ENCODE measurements at places on chromosomes 5 and 9. TPM values are rescaled to one million over a fixed set of nuclear protein-coding genes. Genes with fewer than 3 reads are reported as not detected.

DNA sequence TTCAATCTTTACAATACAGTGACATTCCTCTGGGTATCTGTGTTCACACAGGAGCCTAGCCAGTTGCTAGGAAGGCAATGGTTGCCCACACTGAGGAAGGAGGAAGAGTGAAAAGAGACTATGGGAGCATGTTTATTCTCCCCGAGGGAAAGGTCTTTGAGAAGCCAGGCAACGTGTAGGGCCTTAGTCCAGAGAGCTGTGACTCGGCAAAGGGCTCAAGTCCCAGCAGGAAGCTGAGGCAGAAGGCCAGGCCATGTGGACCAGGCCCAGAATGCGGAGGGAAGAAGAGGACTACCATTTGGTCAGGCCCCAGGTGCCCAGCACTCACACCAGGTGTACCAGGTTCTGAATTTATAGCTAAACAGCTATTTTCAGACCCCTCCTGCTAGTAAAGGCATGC is 136.6 kb upstream of the DMAC1 start:
- no peak for DNase-seq

GRCh38 chr5:146912874-146913273 is 34.3 kb upstream of the PPP2R2B start:
- DNase-seq: no peak

GRCh38 chr9:129995409-129996160 is 47.4 kb downstream of the FNBP1 start:
- DNase-seq: no peak

GRCh38 chr5:67434466-67434865 is 237.9 kb upstream of the CD180 start:
- DNase-seq: no peak

GRCh38 chr9:136197084-136197875 is 7.6 kb downstream of the LHX3 start:
- DNase-seq: no peak

- no peak for DNase-seq
Observed at GRCh38 chr9:113614843-113615648, 151.5 kb downstream of the RGS3 start.

GRCh38 chr9:14075218-14075617 is 238.7 kb downstream of the NFIB start:
- no peak for DNase-seq

- no peak for DNase-seq
Observed at GRCh38 chr5:119453040-119453373, 710 bp downstream of the HSD17B4 start.

- DNase-seq: no peak
Observed at GRCh38 chr5:10286862-10287227, 20.9 kb downstream of the CMBL start.

GRCh38 chr9:107710953-107711352 is 221.4 kb upstream of the KLF4 start:
- no peak for DNase-seq

DNA sequence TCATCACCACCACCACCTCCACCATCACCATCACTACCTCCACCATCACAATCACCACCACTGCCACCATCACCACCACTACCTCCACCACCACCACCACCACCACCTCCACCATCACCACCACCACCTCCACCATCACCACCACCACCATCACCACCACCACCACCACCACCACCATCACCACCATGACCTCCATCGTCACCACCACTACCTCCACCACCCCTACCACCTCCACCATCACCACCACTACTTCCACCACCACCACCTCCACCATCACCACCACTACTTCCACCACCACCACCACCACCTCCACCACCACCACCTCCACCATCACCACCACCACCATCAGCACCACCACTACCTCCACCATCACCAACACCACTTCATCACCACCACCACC is 23.5 kb upstream of the ADCY2 start:
- DNase-seq: no peak

DNA sequence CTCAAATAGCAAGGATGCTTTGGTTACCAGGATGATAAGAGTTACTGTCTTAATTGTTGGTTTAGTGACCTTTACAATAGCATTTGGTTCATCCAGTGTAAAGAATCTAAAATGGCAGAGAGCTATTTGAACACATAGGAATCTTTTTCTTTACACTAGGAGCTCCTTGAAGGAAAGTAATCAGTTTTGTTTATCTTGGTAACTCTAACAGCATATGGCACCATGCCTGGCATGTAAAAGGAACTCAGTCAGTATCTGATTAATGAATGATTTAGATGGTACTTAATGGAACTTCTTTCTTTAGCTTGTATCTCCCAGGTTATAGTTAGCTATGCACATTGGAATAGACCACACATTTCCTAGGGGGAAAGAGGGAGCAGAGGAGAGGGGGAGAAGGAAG is 9.9 kb downstream of the PSMD5 start:
- no peak for DNase-seq

The C9orf50 gene
- not detected for total RNA-seq

The FAM81B gene
- not detected for total RNA-seq

The DNAJA1 gene
- total RNA-seq: 143 TPM

The CBY3 gene
- total RNA-seq: not detected

All from SJSA1 (cell line).